Activated CD4-positive, alpha-beta T cell treated with anti-CD3 and anti-CD28 coated beads, Interleukin-2, Interleukin-4, amounts not matched to agents 100 ng/mL and 50 ng/mL, durations not matched to agents 16 hours and 8 hours (primary cell): ENCODE measurements at places on chromosomes 13 and 19.
A peak's percentile ranks its signal among the peaks of the same experiment; 100 is the strongest.

- DNase-seq, result no peak
Measured at GRCh38 chr13:95355494-95355893, 54.2 kb upstream of the ABCC4 start.

DNA sequence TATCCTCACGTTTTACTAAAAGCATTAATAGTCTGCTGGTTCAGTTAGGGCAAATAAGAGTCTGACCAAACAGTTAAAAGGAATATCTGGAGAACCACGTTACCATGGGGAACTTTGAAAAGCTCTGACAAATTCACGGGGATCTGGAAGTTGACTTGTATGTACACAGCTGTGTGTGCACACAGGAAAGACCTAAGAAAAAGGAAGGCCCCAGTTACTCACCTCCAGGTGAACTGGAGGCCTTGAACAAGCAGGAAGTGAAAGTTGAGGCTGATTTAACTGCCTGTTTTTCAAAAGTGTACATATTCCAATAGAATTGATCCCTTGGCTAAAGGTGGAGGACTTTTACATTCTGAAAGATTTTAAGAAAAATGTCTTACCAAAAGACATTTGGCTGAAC, 1891.6 kb upstream of the PCDH20 start:
- DNase-seq, result no peak

DNA sequence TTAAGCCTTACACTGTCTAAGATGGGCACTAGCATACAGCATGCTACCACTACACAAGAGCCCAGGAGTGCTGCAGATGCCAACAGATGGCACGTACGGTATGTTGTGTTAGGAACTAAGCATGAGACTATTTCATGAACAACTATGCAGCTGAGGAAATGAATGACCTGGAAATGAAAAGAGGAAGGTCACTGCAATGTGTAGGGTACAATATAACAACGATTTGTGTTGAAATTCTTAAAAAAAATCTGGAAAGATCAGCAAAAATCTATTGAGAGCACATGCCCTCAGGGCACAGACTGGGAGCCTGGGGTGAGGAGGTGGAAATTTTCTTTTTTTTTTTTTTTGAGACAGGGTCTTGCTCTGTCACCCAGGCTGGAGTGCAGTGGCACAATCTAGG, 14.4 kb downstream of the HAUS8 start:
- no peak for DNase-seq

DNA sequence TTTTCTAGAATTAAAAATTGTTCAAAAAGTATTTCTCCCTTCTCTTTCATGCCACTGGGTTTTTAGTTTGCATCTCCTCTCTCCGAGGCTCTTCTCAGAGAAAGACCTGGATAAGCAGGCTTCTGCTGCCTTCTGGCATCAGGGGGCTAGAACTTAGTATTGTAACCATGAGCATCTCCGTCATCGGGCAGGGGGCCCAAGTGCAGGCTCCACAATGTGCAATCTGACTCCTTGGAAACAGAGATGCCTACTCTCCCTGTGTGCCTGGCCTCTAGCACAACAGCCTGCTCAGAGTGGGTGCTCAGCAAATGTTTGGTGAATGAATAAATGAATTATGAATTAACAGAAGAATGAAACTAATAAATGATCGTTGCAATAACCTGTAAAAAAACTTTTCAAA, 45.6 kb upstream of the MTIF3 start:
- no peak for DNase-seq

GRCh38 chr13:85772367-85772766, 26.9 kb downstream of the SLITRK6 start:
- DNase-seq, result no peak

GRCh38 chr19:58350871-58351557, 2.3 kb downstream of the A1BG start:
- no peak for DNase-seq

DNA sequence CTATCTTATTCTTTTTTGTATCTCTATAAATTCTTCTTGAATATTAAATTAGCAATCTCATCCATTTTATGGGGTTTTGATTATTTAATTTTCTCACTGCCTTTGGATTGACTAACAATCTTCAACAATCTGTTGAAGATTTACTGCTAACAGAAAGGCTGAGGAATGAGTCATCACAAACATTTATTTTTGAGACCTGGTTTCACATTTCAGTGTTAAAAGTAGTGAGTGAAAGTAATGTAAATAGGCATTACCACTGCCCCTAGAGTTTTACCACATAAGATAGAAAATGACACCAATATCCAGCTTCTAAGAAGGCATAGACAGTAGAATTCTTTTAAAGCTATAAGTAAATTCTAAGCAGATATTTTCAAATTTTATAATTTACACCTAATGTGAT, 472.8 kb downstream of the OLFM4 start:
- DNase-seq, result no peak

DNA sequence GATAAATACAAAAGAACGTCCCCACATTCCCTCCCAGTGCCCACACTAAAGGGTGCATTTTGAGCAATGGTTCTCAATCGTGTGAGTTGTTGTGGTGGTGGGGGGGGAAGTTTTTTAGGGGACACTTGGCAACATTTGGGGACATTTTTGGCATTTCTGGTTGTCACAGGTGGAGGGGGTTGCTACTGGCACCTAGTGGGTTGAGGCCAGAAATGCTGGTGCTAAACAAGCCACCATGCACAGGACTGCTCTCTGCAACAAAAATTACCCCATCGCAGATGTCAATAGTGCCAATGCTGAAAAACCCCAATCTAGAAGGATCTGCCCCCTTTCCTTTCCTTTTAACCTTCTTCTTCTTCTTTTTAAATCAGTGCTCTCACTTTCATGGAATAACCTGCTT, 453.3 kb downstream of the TSHZ3 start:
- no peak for DNase-seq

GRCh38 chr19:2270423-2271233, 11.3 kb downstream of the PEAK3 start:
- peak; percentile 65 for DNase-seq

DNA sequence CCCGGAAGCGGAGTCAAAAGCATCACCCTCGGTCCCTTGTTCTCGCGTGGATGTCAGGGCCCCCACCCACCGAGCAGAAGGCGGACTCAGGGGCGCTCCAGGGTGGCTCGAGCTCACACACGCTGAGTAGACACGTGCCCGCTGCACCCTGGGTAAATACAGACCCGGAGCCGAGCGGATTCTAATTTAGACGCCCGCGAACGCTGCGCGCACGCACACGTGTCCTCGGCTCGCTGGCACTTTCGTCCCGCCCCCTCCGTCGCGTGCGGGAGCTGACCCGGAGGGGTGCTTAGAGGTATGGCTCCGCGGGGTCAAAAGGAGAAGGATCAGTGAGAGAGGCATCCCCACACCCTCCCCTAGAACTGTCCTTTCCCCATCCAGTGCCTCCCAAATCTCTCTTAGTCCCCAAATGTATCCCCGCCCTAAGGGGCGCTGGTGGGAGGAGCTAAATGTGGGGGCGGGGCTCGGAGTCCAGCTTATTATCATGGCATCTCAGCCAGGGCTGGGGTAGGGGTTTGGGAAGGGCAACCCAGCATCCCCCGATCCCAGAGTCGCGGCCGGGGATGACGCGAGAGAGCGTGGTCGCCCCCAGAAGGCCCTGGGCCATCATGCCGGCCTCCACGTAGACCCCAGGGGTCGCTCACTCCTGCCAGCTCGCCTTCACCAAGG, 451 bp upstream of the ICAM5 start:
- peak; percentile 67 for DNase-seq

DNA sequence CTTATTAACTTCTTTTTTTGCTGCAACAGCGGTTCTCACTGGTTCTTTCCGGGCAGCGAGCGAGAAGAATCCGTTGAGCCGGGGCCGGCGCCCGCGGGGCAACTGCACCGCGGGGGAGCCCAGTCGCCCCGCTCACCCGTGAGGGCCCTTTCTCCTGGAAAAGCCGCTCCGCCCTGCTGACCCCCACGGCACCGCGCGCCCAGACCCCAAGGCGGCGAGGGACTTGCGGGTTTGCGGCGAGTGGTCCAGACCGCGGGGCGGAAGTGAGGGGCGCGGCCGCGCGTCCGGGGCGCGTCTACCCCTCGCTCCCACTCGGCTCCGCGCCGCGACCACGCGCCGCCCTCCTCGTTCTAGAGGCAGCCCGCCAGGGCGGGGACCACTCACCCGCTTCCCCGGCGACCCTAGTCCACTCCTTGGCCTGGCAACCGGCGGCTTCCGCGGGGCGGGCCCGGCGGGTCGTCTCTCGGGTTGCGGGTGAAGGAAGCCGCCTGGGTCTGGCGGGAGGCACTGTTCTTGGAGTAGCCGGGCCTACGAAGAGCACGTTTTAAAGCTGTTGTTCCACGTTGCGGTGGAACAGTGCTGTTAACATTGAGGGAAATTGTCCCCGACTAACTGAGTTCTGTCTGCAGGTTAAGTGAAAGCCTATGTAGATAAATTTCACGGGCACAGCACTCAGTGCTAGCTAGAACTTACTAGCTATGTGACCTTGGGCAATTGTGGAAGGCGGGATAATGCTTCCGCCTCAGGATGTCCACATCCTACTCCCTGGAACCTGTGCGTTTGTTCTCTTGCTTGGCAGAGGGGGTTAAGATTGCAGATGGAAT, at the start of gene NEK3:
NEK3 (minus strand) TSS at position 439 of the 824 bp plus-strand sequence. CDS start 3,406 bp downstream, outside the sequence.
- peak; percentile 39 for DNase-seq

- no peak for DNase-seq
Measured at GRCh38 chr13:27791146-27791900, 960 bp upstream of the GSX1 start.

DNA sequence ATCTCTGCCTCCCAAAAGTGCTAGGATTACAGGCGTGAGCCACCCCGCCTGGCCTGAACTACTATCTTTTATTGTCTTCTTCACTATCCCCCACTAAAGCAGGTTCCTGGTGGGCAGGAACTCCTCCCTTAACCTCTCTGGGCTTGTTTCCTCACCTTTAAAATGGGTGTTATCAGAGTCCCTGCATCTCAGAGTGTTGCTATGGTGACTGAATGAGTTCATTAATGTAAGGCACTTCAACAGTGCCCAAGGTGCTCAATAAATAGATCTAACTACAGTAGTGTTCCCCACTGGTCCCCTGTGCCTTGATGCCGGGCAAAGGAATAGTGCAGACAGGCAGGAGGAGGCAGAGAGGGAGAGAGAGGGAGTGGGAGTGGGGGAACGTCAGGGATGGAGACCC, 20.5 kb downstream of the CCDC97 start:
- DNase-seq, result no peak

DNA sequence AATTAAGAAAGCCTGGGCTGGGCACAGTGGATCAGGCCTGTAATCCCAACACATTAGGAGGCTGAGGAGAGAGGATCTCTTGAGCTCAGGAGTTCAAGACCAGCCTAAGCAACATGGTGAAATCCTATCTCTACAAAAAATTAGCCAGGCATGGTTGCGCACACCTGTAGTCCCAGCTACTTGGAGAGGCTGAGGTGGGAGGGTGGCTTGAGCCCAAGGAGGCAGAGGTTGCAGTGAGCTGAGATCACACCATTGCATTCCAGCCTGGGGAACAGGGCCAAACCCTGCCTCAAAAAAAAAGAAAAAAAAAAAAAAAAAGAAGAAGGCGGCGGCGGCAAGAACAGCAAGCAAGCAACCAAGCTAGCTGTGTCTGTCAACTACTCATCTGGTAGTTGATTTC, 26.7 kb downstream of the TSC22D1 start:
- DNase-seq, result no peak

- DNase-seq, result no peak
Measured at GRCh38 chr13:32378012-32378411, 49.9 kb downstream of the N4BP2L1 start.

DNA sequence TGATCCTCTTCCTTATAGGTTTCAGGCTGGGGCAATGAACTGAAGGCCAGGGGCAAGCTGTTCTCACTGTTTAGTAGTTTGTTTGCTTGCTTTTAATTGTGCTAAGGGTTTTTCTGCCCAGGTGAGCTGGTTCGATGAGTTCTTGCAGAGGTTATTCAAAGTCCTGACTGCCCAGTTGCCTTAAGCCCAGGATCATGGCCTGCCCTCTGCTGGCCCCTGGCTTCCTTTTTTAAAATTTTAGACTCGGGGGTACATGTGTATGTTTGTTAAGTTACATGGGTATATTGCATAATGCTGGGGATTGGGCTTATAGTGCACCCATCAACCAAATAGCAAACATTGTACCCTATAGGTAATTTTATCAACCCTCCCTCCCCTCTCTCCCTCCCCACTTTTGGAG, 65.7 kb downstream of the ZNF536 start:
- no peak for DNase-seq

GRCh38 chr19:47107202-47107952, 6.2 kb downstream of the ZC3H4 start:
- peak; percentile 72 for DNase-seq

GRCh38 chr19:53394522-53394973, 401 bp upstream of the ZNF765 start:
- no peak for DNase-seq

DNA sequence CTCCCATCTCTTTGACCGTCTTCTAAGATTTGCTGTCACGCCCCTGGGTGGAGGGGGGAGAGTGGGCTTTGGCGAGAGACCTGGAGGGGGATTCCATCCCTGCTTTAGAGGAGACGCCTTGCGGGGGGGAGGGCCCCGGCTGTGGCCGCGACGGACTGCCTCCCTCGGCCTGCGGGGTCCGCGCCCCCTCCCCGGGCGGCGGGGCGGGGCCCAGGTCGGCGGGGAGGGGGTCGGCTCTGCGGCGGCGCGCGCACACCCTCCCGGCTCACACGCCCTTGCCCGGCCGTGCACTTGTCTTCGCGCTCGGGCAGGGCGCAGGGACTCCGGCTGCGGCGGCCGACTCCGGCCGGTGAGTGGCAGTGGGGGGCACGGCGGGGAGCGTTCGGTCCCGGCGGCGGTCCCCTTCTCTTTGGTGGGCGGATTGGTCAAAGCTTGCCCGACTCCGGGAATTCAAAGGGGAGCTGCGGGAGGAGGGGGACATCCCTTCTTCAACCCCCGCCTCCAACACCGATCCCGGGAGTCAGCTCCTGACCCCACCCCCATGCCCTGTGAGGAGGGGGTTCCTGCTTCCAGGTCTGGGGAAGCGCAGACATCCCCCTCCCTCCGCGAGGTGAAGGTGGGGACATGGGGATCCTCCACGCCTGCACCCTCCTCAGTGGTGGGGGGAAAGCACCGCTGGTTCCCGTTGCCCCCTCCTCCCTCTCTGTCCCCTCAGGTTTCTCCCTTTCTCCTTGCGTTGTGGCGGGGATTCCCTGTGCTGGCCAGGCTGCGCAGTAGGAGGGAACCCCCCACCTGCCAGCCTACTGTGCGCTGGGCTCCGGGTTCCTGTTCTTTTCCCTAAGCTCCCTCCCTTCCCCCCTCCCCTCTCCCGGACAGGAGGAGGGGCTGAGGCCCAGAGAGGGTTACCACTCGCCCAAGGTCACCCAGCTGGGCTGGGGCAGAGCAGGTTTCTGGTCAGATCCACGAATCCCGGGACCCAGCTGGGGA, 14.6 kb upstream of the KCNN1 start:
- DNase-seq, result no peak
